ENCODE measurements at places on chromosomes 5 and 9.

DNA sequence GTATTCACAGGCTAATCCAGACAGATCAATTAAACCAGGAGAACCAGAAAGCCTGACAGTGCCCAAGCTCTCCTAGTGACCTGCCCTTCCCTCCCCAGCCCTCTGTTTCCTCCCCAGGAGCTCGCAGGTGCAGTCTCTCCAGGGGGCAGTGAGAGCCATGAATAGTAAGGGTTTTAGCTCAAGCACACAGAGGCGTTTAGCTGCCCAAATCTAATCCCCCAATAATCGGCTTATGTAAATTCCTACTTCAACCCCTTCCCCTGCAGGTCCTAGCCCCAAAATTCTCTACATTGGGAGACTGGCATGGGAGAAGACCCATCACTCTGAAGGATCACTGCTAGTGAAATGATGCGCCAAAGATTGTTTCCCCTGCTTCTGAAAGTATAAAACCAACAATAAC, 10.5 kb upstream of the TAL2 start:
- DNase-seq = no peak

DNA sequence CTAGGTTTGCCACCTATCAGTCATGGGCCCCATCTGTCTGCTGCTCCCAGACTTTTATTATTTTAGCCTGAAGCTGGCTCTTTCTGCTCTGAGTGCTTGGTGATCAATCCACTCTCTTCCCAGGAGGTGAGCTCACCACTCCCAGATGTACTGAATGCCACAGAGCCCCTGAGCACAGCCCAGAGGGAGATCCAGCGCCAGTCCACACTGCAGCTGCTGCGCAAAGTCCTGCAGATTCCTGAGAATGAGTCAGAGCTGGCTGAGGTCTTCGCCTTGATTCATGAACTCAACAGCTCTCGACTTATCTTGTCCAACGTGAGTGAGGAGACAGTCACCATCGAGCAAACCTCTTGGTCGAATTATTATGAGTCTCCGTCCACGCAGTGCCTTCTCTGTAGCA, 36.0 kb downstream of the HMGXB3 start:
- DNase-seq = no peak

- no peak for DNase-seq
Observed at GRCh38 chr9:135409286-135410200, 70.0 kb upstream of the PPP1R26 start.

DNA sequence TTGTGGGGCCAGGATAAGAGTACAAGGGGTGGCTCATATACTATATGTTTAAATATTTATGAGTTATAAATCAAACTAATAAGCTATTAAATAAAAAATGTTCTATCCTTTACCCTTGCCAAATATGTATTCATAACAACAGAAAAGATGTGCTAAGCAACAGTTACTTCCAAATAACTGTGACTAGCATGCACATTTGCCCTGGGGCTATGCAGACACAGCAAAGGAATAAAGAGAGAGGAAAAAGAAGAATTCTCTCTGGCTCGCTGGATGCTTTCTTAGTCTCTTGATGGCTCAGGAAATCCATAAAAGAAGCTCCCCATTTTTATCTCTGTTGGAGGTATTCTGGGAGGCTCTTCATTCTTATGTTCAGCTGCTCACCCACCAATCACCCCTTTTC, 182.4 kb upstream of the ATP10B start:
- no peak for DNase-seq

DNA sequence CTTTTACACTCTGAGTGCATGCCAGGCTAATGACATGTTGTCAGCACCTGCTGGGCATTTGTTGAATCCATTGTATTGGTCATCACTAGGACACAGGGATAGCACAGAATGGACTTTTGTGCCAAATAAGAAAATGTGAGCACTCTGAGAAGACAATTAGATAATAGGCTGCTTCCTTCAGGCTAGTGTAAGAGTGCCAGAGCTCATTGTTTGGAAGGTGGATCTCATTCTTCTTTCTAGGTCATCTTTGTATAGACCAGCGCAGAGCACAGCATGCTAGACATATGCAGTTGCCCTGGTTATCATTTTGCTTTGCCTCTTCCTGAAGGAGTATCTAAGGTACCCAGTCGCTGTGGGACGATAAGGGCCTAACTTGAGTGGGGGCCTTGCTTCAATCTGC, 493.4 kb upstream of the COX7C start:
- DNase-seq = no peak

GRCh38 chr5:57524348-57525060, 41.9 kb upstream of the ACTBL2 start:
- no peak for DNase-seq
